ENCODE measurements at places on chromosomes 7 and 10. TPM values are rescaled to one million over a fixed set of nuclear protein-coding genes. Genes with fewer than 3 reads are reported as not detected.

DNA sequence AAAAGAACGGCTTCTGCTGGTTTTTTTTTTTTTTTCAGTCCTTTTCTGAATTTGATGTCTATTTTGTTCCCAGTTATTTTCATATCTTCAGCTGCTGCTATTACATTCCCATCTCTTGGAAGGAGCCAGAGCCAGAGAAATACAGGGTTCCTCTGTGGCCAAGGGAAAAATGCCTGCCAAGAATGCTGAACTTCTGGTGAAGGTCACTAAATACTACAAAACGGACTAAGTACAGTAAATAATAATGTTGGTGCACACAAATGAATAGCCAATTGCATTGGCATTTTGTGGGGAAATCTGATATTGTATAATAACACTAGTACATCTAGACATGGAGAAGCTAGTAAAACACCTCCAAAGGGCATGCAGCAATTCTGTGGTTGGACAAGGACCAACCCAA lies 56.3 kb upstream of the ZEB1 start:
- DNase-seq = no peak
- H3K27me3 ChIP-seq = no peaks in the 10 kb centered on the region
- no peaks in the 10 kb centered on the region for H3K4me1 ChIP-seq
- H3K4me3 ChIP-seq = no peak overlapping the region
- H3K27ac ChIP-seq = no peak overlapping the region

DNA sequence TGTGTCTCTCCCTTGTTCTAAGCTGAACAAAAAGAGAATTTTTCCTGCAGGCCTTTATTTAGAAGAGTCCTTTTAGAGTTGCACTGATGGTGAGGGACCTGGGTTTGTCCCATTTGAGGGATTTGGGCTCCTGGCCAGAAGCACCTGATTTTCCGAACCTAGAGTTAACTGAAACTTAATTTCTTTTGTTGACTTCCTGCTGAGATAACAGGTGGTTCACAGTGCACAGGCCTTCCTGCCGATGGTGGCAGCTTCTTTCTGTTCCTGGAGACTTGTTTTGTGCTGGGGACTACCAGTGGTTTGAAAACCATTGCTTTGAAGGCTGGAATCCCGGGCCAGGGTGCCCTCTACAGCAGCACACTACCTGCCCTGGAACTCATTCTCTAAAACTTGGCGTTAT lies 99.2 kb downstream of the SUGCT start:
- H3K4me1 ChIP-seq = no peaks in the 10 kb centered on the region
- H3K27me3 ChIP-seq = no peaks in the 10 kb centered on the region
- H3K4me3 ChIP-seq = no peak overlapping the region
- H3K36me3 ChIP-seq = no peaks in the 10 kb centered on the region
- no peak overlapping the region for H3K27ac ChIP-seq

DNA sequence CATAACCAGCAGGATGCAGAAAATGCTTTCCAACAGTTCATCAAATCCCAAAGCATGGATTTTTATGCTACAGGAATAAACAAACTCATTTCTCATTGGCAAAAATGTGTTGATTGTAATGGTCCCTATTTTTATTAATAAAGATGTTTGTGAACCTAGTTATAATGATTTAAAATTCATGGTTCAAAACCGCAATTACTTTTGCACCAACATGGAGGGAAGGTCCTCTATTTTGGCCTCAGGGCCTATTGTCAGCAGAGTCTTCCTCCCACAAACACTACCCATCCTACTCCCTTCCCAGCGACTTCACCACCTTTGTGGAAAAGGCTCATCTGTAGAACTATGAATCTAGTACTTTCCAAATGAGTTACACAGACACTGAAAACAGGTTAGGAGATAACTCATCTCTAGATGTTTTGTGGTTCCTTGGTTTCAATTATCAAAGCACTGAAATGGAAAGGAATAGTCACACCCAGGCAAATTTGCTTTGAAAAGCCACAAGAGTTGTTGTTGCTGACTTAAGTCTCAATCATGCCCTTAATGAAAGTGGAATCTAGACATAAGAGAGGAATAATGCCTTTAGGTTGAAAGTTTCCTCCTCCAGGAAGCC lies 59.4 kb upstream of the FRMD4A start:
- H3K36me3 ChIP-seq = no peaks in the 10 kb centered on the region
- H3K4me3 ChIP-seq = no peak overlapping the region
- peaks cover 8% of the 10 kb centered on the region for H3K27me3 ChIP-seq
- H3K27ac ChIP-seq = no peak overlapping the region
- peaks cover 1% of the 10 kb centered on the region for H3K4me1 ChIP-seq

GRCh38 chr10:42939237-42939636 lies 137.6 kb upstream of the RET start:
- no peak for DNase-seq
- no peaks in the 10 kb centered on the region for H3K36me3 ChIP-seq
- H3K4me3 ChIP-seq = no peak overlapping the region
- H3K27me3 ChIP-seq = peaks cover 13% of the 10 kb centered on the region
- H3K27ac ChIP-seq = no peak overlapping the region

The FLNC gene
- not detected for total RNA-seq

The TCF7L2 gene
- 0.71 TPM for total RNA-seq

DNA sequence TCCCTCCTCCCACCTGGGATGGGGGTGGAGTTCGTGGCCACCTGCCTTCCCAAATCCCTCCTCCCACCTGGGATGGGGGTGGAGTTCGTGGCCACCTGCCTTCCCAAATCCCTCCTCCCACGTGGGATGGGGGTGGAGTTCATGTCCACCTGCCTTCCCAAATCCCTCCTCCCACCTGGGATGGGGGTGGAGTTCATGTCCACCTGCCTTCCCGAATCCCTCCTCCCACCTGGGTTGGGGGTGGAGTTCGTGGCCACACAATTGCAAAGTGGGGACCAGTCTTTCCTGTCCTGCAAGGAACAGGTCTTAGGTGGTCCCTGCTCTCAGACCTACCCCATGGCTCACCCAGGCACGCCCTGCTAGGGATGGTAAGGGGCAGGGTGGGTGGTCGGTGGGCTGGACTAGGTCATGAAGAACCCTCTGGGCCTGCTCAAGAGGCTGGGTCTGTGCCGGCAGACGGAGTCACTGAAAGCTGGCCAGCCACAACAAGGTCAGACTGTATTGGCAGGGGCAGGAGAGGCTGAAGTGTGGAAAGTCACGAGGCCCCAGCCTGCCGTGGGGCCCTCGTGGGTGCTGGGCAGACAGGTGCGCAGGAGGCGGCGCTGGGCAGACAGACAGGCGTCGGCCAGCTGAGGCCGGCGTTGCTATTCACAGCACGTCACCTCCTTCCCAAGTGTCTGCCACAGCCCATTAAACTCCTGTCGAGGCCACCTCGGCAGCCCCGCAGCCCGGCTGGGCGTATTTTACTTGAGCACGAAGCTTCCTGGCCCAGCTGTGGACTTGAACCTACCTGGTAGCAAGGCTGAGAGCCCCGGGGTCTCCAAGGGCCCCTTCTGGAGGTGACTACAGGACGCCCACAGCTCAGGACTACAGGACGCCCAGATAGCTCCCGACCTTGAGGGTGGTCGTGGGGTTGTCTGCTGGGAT lies 4.1 kb downstream of the KNDC1 start:
- H3K4me1 ChIP-seq = peaks cover 4% of the 10 kb centered on the region
- H3K27me3 ChIP-seq = peaks cover 23% of the 10 kb centered on the region
- DNase-seq = no peak

The HABP2 gene
- total RNA-seq = not detected

DNA sequence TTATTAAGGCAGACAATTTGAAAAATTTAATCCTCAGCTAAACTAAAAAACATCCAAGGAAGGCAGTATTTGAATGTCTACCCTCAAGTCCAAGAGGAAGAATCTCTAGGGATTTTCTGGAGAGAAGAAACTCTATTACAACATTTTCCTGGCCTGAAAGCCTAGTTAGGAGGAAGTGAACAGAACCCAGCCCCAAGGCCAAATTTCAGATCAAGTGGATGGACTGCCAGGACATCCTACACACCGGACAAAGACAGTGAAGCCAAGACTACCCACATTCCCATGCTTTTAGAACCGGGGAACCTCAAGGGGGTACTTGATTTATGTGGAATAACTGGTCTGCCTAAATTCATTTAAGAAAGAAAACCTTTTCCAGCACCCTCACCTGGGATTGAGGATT lies 108.9 kb upstream of the MEOX2 start:
- DNase-seq = no peak
- no peak overlapping the region for H3K4me3 ChIP-seq
- H3K27me3 ChIP-seq = no peaks in the 10 kb centered on the region
- H3K27ac ChIP-seq = no peak overlapping the region
- no peaks in the 10 kb centered on the region for H3K36me3 ChIP-seq
- H3K4me1 ChIP-seq = no peaks in the 10 kb centered on the region

The RPS24 gene
- total RNA-seq = 2,004 TPM

The ANXA8L1 gene
- total RNA-seq = not detected

GRCh38 chr10:93790439-93790838 lies 32.7 kb downstream of the LGI1 start:
- no peak for DNase-seq
- no peak overlapping the region for H3K4me3 ChIP-seq
- no peak overlapping the region for H3K27ac ChIP-seq
- H3K36me3 ChIP-seq = no peaks in the 10 kb centered on the region

- no peak overlapping the region for H3K4me3 ChIP-seq
- no peak for DNase-seq
- H3K27ac ChIP-seq = no peak overlapping the region
These were observed 485.1 kb upstream of the KLF6 start for GRCh38 chr10:4270116-4270515.

DNA sequence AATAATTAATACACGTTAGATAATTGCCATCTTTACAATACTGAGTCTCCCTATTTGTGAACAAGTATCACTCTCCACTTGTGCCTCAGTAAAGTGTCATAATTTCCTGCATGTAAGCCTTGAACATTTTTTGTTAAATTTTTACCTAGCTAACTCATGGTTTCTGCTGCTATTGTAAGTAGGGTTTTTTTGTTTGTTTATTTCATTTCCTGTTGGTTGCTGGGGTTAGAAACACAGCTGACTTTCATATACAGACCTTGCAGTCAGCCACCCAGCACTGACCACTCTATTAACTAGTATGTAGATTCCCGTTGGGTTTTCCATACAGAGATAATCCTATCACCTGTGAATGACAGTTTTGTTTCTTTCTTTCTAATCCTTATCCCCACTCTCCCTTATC lies 133.3 kb downstream of the MPP7 start:
- DNase-seq = no peak
- no peaks in the 10 kb centered on the region for H3K4me1 ChIP-seq
- H3K36me3 ChIP-seq = no peaks in the 10 kb centered on the region

- peak; percentile 67 for DNase-seq
- H3K27ac ChIP-seq = peak overlapping the region; percentile 80
- H3K27me3 ChIP-seq = no peaks in the 10 kb centered on the region
- peaks cover 24% of the 10 kb centered on the region for H3K36me3 ChIP-seq
- peak overlapping the region; percentile 90 for H3K4me3 ChIP-seq
These were observed 2.1 kb downstream of the GIGYF1 start for GRCh38 chr7:100691676-100692577.

GRCh38 chr7:135817583-135817982 lies 69.0 kb upstream of the FAM180A start:
- H3K4me1 ChIP-seq = no peaks in the 10 kb centered on the region
- no peak overlapping the region for H3K27ac ChIP-seq
- peaks cover 19% of the 10 kb centered on the region for H3K27me3 ChIP-seq
- no peaks in the 10 kb centered on the region for H3K36me3 ChIP-seq
- no peak overlapping the region for H3K4me3 ChIP-seq
- no peak for DNase-seq

GRCh38 chr7:78777829-78778228 lies 675.6 kb downstream of the MAGI2 start:
- no peak for DNase-seq
- H3K27me3 ChIP-seq = no peaks in the 10 kb centered on the region
- no peak overlapping the region for H3K27ac ChIP-seq
- no peaks in the 10 kb centered on the region for H3K36me3 ChIP-seq
- no peak overlapping the region for H3K4me3 ChIP-seq

The PCDH15 gene
- not detected for total RNA-seq

The MMP21 gene
- 0.10 TPM for total RNA-seq

DNA sequence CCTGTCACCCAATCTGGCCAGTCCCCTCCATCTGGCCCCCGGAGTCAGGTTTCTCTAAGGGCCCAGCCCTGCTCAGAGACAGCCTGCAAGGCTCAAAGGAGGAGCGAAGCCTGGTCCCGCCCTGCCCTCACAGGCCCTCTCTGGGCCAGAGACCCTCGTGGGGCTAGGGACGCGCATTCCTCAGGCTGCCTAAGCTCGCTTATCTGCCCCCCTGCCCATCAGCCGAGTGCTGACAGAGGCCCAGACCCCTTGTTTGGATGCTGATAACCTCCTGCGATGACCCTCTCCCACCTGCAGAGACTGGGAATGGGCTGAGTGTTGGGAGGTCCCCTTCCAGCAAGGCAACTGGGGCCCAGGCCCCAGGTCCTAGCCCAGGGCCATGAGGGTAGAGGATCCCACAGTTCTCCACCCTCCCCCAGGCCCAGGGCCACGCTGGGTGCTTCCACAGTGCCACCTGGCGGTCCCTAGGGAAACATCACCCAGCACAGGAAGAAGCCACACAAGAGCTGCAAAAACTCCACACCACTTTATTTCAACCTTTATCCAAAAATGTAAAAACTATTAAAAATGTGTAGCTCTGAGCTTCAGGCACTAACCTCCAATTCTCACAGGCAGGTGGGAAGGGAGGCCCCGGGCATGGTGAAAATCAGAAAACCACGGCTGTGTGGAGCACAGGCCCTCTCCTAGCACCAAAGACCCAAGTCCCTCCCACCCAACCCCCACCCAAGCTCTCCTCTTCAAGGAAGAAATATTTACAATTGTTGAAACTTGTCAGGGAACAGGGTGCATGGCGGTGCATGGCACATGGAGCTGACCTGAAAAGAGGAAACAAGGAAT lies 2.2 kb downstream of the NPM3 start:
- peak; percentile 61 for DNase-seq
- peaks cover 24% of the 10 kb centered on the region for H3K36me3 ChIP-seq
- H3K27me3 ChIP-seq = peaks cover 18% of the 10 kb centered on the region
- peak overlapping the region; percentile 57 for H3K4me3 ChIP-seq

DNA sequence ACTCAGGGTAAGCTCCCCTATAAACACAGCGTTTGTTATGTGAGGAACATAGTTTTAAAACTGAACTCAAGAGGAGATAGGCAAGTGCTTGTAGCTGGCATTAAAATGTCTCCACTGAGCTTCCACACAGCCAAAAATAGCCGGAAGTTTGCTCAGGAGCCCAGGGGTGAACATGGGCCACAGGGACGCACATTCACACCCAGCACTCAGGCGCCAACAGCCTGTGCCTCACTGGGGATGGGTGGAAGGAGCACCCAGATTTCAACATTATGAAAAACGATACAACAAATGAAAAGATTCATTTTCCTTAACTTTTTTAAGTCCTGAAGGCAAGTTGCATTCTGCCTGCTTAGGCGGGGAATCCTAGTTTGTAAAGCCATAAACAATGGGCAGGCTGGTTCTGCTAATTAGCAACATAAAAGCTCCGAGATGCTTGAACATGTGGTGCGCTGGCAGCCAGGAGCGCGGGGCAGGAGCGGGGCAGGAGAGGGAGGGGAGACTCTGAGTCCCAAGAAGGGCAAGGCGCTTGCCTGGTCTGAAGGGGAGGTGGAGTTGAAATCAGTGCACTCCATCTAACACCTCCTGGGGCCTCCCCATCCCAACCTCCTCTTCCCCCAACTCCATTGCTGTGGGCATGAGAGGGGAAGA lies 235.9 kb downstream of the COBL start:
- no peaks in the 10 kb centered on the region for H3K4me1 ChIP-seq
- H3K36me3 ChIP-seq = no peaks in the 10 kb centered on the region
- H3K27ac ChIP-seq = no peak overlapping the region
- no peak overlapping the region for H3K4me3 ChIP-seq
- DNase-seq = no peak
- H3K27me3 ChIP-seq = peaks cover 2% of the 10 kb centered on the region

Measured in activated B cell treated with CpG ODN at 0.5 μM for 24 hours (primary cell).